ENCODE measurements at places on chromosomes 16 and 17.

GRCh38 chr17:77190576-77190975 lies 49.8 kb downstream of the SEC14L1 start:
- DNase-seq = no peak

DNA sequence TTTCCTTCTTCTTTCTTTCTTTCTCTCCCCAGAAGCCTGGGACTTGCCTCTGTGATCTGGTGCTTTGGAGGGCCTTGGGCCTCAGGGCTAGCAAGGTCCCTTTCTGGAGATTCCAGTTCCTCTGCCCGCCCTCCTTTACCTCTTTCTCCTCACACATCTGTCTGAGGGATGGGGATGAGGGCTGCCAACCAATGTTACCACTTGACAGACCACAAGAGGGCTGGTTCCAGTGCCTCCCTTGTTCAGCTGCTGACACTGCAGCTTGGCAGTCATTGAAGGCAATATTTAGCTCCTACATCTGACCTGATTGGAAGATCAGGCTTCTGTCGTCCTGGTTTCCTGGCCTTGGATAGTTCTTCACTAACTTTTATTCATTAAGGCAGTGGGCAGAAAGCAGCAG lies 3.6 kb upstream of the ZNF652 start:
- peak; percentile 24 for DNase-seq

DNA sequence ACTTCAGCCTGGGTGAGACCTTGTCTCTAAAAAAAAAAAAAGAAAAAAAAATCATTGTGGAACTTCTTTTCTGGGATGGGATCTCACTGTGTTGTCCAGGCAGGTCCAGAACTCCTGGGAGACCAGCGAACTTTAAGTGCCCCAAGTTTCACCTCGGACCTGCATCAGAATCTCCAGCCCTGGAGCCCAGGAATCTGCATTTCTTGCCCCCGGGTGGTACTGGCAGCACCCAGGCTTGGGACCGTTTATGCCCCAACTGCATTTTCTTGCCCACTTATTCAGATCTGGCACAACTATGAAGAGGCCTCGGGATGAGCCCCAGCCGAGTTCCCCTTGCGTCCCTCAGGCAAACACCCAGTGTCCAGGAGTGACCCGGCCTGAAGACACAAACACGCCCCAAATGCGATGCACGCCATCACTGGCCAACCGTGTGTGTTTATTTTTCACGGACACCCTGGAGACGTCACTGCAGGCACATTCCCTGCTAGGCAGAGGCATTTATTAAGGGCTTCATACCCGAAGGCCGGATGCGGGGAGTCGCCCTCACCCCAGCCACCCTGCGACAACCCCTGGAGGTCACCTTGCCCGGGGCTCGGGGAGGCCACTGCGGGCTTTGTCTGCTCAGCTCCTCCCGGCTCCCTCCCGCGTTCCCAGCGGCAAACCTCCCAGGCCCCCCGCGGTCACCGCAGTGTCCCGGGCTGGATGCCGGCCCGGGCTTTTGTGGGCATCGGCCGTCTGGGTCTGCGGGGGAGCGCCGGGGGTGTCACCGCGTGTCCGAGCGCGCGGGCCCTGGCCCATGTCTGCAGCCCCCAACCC lies 684 bp upstream of the SPIRE2 start:
- DNase-seq = peak; percentile 57

DNA sequence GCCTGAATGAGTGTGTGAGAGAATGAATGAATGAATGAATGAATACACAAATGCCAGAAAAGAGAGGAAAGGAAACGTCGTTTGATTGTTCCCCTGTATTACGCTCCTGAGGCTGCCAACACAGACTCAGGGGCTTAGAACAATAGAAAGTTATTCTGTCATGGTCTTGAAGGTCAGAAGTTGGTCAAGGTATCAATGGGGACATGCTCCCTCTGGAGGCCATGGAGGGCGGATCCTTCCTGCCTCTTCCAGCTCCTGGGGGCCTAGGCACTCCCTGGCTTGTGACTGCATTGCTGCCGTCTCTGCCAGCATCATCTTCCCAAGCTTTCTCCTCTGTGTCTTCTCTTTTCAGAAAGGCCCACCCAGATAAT lies 1.5 kb upstream of the SLC38A8 start:
- DNase-seq = peak; percentile 50

DNA sequence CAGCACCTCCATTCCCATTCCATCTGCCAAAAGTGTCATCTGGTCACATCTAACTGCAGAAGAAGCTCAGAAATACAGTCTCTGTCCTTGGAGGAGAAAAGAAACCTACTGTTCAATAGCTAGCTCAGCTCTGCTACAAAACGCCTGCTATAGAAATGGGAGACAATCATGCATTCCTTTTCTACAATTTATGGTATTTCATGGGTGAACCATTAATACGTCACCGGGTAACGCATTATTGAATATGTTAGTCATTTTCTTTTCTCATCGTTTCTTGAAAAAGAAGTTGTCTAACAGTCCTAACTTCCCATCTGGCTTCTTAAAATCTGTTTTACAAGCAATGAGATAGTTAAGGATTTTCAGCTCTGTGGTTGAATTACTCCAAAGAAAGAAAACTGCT lies 496.7 kb upstream of the RBFOX1 start:
- no peak for DNase-seq

DNA sequence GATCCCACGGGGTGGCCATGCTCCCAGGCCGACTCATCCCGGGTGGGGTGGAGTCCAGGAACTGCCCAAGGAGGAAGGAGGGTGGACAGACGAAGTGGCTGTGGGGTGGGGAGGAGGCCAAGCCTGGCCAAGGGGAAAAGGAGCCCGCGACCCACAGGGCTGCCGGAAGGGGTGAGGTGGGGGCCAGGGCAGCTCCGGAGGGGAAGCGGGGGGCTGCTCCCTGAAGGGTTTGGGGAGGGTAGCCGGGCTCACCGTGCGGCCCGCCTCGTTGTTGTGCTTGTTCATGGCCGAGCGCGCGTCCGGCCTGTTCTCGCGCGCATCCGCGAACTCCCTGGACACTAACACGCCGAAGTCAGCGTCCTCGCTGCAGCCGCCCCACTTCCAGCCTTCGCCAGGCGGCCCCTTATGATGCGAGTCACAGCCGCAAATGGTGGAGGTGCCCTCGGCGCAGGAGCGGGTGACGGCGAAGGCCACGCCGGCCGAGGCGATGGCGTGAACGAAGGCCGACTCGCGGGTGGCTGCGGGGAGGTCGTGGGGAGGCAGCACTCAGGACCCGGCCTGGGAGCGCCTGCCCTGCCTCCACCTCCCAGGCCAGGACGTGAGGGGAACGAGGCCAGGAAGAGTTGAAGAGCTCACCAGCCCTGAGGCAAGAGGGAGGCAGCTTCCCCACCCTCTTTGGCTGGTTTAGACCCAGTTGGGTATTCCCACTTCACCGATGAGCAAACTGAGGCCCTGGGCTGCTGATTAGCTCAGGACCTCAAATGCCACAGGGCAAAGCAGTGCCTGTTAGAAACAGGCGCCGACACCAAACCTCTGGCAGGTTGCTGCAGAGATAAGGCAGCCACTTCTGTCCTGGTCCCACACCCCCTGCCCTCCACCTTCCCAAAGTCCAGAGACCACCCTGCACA lies 48.7 kb downstream of the WNT3 start:
- DNase-seq = peak; percentile 21

DNA sequence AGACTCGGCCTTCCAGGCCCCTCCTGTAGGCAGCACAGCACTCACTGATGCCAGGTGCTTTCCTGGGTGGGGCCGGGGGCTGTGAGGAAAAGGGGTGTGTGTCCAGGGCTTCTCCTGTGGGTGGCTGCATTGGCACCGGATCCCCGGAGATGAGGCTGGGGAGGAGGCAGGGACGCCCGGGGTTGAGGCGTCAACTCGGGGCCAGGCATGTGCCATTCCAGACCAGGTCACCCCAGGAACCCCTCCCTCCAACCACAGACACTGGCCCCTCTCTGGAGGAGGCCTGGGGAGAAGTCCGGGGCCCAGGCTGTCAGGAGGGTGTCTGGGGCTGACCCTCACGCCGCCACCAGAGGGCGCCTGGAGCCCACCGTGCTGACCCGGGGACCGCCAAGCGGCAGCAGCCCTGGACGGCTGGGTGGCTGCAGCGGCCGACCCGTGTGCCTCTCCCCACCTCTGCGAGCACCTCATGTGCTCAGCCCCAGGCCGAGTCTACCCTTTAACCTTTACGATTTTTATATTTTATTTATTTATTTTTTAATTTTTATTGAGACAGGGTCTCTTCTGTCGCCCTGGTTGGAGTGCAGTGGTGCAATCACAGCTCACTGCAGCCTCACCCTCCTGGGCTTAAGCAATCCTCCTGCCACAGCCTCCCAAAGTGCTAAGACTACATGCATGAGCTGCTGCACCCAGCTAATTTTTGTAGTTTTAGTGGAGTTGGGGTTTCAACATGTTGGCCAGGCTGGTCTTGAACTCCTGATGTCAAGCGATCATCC lies 3.2 kb upstream of the METRN start:
- DNase-seq = peak; percentile 81

DNA sequence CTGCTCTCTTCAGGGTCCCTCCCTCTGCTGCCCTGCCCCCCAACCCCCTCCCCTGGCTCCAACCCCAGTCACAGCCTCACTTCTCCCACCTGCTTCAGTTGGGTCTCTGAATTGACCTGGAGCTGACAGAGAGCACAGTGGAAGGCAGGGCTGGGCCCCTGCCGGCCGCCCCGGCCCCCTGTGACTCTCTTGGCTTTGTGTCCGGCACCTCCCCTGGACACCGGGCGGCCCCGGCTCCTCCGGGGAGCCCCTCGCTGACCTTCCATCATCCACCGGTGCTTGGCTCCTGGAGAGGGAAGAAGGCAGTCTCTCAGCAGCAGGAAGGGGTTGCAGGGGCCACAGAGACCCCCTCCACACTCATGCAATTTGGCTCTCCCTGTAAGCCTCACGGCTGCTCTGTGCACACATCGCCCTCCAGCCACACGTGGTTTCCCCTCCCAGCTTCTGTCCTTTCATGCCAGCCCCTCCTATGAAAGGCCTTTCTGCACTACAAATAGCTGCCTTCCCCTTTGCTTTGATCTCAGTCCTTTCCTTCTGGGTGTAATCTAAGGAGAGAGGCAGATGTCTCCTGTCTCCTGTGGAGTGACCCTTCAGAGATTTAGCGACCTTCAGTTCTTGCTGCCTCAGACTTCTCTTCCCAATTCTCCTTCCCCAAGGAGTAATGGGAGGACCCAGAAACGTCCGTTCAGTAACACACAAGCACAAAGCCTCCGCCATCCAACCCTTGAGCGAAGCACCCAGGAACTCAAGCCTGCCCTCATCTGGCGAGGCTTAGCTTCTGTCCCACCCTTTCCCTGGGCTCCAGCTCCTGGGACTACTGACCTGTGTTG lies 8.3 kb downstream of the NKIRAS2 start:
- no peak for DNase-seq

- peak; percentile 69 for DNase-seq
Observed at GRCh38 chr17:48841395-48841831, 10.6 kb downstream of the CALCOCO2 start.

DNA sequence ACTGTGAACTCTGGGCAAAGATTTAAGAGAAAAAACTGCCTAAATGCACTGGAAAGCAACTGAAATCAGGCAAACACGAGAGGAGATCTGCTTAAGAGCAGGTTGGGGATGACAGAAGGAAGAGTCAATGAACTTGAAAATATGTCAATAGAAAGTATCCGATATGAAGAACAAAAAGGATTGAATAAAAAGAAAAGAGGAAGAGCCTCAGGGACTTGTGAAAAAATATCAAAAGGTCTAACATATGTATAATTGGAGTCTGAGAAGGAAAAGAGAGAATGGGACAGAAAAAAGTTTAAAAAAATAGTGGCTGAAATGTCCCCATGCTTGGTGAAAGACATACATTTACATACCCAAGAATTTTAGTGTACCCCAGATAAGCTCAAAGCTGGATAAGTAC lies 195.5 kb downstream of the COPRS start:
- peak; percentile 44 for DNase-seq

DNA sequence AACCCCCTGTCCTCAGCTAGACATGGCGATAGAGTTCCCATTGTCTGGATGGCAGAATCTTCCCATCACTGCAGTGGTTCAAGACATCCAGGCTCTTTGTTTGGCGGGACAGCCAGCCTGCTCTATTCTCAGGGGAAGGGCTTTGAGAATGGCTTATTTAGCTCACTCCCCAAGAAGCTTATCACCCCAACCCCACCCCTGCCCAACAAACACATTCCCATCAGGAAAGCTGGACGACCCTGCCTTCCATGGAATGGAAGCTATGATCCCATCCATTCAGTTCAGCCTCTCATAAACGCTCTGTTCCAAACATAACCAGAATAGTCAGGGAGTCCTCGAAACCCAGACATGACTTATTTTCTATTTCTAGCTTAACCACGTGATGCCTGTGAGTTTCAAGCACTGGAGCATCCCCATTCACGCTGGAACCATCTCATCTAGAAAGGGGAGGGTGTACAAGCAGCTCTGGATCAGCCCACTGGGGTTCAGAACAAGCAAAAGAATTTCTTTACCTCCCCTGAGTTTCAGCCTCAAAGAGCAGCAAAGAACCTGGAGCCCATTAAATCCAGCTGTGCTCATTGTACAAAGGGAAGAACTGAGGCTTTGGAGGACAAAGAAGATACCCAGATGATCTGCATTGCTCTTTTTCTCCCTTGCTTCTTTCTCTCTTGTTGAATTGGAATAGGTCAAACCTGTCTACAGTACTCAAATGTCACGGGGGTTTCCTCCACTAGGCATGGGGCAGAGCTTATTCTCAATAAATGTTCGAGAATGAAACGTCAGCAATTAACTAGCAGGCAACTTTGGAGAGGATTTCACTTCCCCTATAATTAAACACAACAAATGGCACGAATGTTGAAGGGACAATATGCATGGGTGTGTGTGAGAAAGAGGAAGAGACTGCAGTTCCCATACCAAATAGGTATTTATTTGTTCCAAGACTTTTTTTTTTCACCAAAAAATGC lies 93.1 kb downstream of the XYLT1 start:
- DNase-seq = no peak

DNA sequence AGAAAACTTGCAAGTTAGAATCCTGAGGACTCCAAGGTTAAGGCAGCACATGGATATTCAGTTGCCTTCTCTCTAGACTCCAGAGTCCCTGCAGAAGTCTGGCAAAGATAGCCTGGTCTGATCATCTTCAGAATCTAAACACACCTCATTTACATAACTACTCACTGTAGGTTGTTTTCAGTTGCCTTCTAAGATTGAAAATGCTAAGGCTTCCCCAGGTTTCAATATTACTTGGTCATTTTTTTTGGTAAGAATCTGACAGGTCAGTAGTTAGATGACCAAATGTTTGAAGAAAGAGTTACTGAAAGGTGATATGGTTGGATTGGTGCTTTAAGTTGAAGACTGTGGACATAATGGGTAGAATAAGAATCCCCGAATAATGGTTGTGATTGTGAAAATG lies 205.4 kb upstream of the KCNJ16 start:
- no peak for DNase-seq

GRCh38 chr17:40097087-40097486 lies 3.3 kb downstream of the NR1D1 start:
- DNase-seq = no peak

DNA sequence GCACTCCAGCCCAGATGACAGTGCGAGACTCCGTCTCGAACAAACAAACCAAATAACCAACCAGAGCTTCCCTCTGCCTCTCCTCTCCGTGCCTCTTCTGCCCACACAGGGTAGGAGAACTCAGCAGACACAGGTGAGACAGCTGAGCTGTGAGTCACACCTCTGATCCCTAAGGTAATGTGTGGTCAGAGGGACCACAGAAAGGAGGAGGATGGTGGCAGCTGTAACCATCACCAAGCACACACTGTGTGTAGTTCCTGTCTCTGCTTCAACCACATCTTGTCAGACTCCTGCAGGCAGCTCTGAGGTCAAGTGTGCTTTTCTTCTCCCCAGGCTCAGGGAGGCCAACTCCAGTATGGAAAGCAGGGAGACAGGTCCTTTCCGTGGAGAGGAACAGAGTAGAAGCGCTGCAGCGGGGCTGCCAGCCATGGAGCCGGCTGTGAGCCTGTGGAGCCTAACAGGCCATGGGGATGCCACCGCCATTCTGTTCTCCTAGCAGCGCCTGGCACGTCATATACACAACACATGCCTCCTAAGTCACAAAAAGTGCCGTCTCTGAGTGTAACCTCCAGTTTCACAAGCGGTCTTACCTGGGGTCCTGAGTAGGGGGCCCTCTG lies 7.1 kb downstream of the NUDT16L1 start:
- DNase-seq = no peak

Measured in lung microvascular endothelial cell (primary cell).